Left kidney (tissue), 8 donors: ENCODE measurements at places on chromosomes 2 and 18. TPM values are rescaled to one million over a fixed set of nuclear protein-coding genes. Genes with fewer than 3 reads are reported as not detected.

The NDUFV2 gene
- 131 TPM for polyA plus RNA-seq

The SNTG2 gene
- 3.2 TPM for polyA plus RNA-seq

The INO80B gene
- 26.9 TPM for polyA plus RNA-seq

The SLC11A1 gene
- polyA plus RNA-seq: 0.58 TPM

The PROM2 gene
- polyA plus RNA-seq: 39.1 TPM

The INHA gene
- polyA plus RNA-seq: 2.0 TPM

The CDK5R2 gene
- not detected for polyA plus RNA-seq

The KCNG3 gene
- polyA plus RNA-seq: 1.1 TPM

The KCNS3 gene
- polyA plus RNA-seq: 9.2 TPM

The TRABD2A gene
- 0.96 TPM for polyA plus RNA-seq

The HMSD gene
- 3.6 TPM for polyA plus RNA-seq

GRCh38 chr2:36553683-36554082 is 44.3 kb downstream of the FEZ2 start:
- no peak for DNase-seq

DNA sequence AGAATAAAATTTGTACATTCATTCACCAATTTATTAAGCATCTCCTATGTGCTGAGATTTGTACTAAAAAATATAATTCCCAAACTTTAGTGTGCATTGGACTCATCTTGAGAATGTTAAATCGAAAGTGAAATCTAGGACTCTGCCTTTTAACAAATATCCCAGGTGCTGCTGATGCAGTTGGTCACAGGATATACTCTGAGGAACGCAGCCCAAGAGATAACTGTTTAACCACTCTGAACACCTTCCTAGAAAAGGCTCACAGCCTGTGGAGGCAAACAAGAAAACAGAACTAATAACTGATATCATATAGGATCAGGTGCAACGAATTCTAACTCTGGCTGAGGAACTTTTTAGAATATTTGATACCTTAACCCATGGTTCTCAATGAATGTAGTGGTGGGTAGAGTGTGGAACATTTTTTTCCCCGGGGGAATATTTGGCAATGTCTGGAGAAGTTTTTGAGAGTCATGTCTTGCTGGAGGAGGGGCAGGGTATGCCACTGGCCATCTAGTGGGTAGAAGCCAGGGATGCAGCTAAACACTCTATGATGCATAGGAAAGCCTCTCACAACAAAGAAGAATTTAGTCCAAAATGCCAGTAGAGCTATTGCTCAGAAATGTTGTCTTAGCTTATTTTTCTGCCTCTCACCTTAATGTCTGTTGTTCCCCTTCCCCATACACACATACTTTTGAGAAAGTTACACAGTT is 96.5 kb downstream of the EHBP1 start:
- DNase-seq: no peak

DNA sequence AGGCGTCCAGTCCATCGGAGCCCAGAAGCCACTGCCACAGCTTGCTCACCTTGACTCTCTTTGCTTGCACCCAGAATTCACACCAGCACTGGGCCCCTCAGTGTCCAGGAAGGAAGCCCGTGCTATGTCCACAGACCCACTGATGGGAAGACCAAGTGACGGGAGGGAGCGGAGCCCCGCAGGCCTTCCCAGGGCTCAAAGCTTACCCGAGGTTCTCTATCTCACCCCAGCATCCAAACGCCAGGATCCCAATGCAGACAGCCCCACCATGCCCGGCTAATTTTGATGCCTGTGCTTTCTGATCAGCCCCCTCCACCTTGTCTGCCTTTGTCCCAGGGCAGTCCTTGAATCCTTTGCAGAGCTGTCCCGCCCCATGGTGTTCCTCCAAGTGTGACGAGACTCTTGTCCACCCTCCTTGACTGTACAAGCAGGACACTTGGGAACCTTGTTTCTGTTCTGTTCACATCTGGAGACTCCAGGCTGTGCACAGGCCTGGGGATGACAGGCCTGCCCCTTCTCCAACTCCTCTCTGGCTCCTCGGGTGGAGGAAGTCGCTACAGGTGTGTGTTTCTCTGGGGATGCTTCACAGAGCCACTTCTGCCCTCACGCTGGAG is 12.0 kb downstream of the NPPC start:
- no peak for DNase-seq

DNA sequence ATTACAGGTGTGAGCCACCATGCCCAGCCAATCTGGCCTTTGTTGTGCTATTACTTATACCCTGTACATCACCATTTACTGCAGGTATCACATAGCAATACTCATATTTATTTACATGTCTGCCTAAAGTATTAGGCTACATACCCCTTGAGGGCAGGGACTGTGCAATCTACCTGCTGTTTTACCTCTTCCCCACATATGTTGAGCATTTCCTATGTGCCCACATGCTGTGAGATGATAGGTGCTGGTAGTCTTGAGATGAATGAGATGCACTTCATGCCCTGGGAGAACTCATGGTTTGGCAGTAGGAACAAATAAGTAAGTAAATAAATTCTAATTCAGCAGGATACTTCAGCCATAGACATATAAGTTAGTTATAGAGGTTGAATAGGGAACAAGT is 59.2 kb downstream of the TTC39C start:
- DNase-seq: no peak

DNA sequence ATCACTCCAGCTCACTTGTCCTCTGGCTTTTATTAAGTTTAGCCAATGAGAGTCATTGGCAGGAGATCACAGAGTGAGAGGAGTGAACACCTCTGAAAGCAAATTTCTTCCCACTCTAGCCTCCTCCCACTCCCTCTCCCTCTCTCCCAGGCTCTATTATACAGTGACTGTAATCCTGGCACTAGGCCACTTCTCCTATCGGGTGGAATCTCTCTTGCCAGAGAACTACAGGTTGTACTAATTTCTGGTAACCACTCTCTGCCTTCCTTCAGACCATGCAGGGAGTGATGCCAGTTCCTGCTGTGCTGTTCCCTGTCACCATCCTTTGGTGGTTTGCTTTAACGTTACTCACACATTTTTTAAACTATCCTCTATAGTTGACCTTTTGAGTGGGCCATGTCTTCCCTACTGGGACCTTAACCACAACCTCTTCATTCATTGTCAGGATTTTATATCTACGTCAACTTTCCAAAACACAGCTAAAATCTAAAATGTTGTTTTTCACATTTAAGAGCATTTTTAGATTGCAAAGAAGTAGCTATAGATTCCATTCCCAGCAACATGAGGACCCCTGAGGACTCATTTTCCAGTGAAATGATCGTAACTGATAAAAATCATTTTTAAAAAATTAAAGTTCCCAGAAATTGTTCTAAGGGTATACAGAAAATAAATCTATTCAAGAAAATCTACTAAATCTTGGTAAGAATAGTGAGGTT is 217.1 kb downstream of the MREG start:
- DNase-seq: no peak

- no peak for DNase-seq
Measured at GRCh38 chr2:206824087-206824618, 58.7 kb downstream of the FASTKD2 start.

GRCh38 chr2:173520918-173521317 is 166.2 kb downstream of the CDCA7 start:
- no peak for DNase-seq

GRCh38 chr2:45004562-45005191 is 4.6 kb downstream of the SIX2 start:
- no peak for DNase-seq

DNA sequence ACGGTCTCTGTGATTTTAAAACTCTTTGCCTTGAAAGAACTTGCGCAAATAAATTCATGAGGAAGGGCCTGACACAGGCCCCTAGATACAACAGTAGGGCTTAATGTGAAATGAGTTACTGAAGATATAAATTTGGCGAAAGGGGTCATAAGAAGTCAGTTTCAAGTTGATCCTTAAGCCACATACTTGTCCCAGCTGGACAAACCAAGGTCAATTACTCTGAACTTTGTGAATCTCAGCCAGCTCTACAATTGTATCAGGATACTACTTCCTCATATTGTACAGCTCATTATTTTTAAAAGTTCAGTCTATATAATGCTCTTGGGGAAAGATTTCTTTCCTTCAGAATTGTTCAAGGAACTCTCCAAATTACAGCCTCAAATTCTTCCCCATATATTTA is 432.8 kb downstream of the METTL4 start:
- no peak for DNase-seq

- DNase-seq: no peak
Measured at GRCh38 chr2:4931721-4932365, 760.3 kb upstream of the SOX11 start.

DNA sequence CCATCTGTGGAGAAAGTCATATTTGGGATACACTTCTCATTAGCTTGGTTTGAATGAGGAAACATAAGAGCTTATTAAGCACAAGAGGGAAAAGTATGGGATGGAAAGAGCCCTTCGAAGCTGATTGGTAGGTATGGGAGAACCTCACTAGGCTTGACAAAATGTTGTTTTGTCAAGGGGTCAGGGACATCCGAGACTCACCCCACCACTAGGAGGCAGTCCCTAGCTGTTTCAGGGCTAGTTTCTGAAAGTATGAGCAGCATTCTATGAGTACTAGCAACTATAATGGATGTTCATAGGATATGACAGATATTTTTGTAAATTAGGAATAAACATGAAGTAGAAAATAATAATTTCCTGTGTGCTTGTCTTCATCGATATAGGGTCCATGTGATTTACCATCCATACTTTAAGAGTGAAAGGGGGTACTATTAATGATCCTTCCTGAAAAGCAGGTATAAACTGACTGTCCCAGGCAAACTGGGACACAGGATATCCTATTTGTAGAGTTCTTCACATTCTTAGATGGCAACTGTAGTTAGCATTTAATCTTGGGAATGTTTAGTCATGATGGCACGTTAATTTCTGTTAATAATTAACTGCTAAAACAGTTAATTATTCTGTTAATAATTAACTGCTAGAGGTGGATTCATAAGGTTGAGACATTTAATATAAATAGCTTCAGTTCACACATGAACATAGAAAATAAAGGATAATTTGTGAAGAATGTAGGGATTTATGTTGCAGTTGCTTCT is 28.4 kb downstream of the OTX1 start:
- DNase-seq: no peak

GRCh38 chr2:101779656-101780055 is 82.1 kb downstream of the MAP4K4 start:
- DNase-seq: no peak

DNA sequence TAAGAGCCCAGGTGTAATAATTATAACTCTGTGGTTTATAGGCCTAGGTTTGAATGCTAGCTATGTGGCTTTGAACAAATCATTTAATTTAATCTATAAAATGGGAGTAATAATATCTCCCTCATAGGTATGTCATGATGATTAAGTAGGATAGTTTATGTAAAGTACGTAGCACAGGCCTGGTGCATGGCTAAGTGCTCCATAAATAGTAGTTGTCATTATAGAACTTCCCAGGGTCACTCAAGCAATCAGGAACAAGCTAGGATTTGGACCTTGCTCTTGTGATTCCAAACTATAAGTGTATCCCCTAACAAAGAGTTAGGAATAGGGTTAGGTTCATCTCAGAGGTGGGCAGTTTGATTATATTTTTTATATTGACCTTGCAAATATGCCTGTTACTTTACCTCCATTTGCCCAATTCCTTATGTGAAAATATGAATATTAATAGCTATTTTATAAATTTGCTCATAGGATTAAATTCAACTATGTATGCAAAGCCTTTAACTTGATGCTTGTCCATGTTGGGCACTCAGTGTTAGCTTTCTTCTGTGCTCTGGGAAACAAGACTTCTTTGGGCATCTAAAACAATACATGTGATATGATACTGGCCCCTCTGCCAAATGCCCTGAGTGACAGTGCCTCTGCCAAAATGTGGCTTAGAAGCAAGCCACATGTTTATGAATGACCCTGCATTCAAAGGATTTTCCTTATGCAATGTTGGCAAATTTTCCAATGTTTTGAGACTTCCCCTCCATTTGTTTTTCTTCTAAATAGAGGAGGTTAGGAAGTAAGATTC is 353.6 kb downstream of the KIAA1328 start:
- no peak for DNase-seq

DNA sequence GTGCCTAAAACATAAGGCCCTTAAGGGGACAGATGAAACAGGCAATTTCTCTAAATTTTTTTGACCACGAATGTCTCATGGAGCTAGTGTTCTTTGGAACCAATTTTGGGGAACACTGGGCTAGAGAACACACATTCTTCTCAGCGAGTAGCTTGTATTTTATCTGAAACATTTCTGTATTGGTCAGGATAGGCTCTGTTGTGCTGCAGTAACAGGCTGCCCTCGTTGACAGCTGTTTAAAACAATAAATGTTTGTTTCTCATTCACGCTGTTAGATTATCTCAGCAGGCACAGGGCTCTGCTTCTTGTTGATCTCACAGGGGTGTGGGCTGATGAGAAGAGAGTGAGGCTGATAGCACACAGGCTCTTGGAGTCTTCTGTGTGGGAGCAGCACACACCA is 105.3 kb downstream of the SH3RF3 start:
- no peak for DNase-seq

DNA sequence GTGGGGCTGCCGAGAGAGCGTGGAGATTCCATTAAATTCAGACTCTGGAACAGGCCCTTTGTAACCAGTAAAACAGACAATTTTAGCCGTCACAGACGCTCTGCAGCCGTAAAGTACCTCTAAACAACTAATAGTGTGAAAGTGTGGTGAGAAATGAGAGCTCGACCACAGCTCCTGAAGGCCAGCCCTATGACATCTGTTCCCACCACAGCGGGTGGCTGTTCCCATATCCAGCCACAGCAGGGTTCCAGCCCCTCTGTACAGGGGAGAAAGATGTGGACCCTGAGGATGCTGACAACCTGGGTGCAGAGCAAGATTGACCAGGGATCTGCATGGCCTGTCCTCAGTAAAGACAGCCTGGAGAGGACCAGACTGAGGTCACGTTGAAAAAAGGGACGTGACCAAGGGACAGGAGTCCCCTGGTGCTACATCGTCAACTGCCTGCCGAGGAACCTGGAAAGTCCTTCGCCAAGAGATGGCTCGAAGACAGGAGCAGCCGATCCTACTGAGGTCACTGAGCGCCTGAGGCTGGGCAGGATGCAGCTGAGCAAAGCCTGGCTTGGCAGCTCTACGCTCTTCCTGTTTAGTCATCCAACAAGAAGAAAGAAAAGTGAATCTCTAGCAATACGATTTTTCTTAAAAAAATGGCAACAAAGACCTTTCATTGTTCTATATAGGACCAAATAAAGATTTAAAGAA is 831.7 kb downstream of the RNF144A start:
- no peak for DNase-seq

GRCh38 chr18:79816981-79817606 is 19.4 kb downstream of the KCNG2 start:
- DNase-seq: no peak

- no peak for DNase-seq
Measured at GRCh38 chr2:137829251-137829650, 135.0 kb upstream of the HNMT start.

GRCh38 chr2:209614690-209615369 is 156.8 kb upstream of the UNC80 start:
- no peak for DNase-seq

DNA sequence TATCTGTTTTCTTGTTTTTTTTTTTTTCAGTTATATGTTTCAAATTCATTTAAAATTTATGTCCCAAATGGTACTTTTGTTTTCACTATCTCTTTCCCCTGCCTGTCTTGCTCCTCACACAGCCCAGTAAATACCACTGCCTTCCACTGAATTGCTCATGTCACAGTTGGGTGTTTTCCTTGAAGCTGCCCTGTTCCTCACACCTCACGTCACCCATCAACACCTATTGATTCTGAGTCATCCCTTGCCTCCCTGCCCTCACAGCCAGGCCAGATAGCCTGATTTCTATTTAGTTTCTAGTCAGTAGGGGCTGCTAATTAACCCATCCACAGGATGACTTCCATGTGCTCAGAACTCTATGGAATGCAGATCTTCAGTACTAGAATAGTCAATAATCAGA is 25.3 kb downstream of the FSHR start:
- DNase-seq: no peak
